Stimulated activated CD4-positive, alpha-beta T cell treated with anti-CD3 and anti-CD28 coated beads, TNF-alpha, amount 100 ng/mL, for 1 hour (primary cell): ENCODE measurements at places on chromosomes 11 and 22.

DNA sequence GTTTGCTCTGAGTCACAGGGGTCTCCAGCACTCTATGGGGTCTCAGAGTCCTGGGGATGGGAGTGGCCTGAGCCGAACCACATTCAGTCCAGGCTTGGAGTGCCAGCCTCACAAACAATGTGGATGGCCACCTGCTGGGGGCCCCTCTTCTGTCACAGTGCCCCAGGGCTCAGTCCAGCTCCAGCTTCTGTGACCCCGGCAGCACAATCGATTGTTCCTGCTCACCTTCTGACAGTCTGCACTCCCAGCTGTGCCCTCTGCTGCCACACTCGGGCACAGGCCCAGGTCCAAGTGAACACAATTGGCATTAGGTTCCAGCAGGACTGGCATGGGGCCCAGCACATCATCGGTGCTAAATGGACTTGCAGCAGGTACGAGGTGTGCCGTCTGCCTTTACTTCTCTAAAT lies 84.8 kb downstream of the TP53I11 start:
- DNase-seq: no peak

GRCh38 chr11:100578831-100579311 lies 108.2 kb upstream of the ARHGAP42 start:
- no peak for DNase-seq

- no peak for DNase-seq
Observed at GRCh38 chr11:71169313-71169712, 83.1 kb downstream of the SHANK2 start.

- DNase-seq: no peak
Observed at GRCh38 chr11:46370253-46370652, 11.2 kb upstream of the MDK start.

DNA sequence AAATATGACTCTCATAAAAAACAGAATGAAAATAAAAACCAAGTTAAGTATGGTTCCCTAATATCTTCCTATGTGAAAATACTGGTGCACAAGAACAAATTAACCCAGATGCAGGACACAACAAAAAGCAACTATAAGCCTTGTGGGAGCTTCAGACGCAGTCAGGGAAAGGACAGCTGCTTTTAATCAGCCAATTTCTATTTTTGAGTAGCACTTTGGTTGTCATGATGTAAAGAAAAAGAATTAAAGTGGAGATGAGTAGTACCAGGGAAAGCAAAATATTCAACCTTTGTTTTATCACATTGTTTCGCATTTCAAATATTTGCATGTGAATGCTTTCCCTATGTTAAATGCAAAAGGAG lies 339.9 kb downstream of the SOX6 start:
- no peak for DNase-seq

DNA sequence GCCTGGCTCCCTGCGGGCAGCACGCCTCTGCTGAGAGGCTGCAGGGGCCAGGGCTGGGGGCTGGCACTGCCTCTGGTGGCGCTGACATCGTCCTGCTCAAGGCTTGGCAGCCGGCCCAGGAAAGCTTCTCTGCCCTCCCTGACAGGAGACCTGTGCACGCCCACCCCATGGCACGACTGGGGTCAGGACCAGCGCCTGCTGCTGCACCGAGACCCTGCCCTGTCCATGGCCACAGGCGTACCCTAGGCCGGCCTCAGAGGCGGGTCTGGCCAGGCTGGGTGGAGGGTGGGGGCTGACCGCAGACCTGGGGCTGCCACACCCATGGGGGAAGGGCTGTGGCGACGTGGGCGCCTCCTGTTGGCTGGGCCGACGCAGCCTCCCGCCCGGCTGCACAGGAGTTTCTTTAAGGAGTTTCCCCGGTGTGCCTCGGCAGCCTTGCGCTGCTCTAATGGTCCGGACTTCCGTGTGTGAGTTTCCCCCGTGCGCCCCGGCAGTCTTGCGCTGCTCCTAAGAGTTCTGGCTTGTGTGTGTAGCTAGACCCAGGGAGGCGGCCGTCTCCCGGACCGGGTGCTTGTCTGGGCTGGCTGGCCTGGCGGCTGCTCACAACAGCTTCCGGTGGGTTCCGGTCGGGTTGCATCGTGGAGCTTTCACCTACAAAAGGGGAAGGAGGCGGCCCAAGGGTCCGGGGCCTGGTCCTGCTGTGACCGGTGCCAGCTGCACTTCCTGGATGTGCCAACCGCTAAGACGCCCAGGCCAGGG lies 4.6 kb downstream of the TRABD start:
- DNase-seq: peak; percentile 60

- no peak for DNase-seq
Observed at GRCh38 chr11:59184691-59185339, 12.9 kb downstream of the DTX4 start.

DNA sequence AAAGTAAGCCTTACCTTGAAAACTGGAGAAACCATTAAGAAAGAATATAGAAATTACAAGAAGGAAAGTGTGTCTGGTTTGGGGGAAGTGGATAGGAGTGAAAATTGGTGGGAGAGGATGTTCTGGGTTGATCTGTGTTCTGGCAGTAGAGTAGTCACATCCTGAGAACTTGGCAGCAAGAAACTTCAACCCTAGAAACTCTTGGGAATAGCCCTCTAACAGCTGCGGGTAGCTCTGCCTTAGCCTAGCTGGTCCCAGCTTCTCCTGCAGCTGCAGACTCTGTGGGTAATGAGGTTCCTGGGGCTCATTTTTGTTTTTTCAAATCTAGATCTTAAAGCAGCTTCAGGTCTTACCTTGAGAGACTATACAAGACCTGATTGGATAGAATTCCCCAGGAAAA lies 24.2 kb upstream of the OR6X1 start:
- DNase-seq: no peak

GRCh38 chr22:38142606-38143005 lies 32.1 kb upstream of the BAIAP2L2 start:
- no peak for DNase-seq
